Left colon (tissue), 2 donors: ENCODE measurements at places on chromosomes 1 and 21.

- peak; percentile 90 for DNase-seq
Measured at GRCh38 chr1:26417111-26417759, 6.6 kb downstream of the LIN28A start.

- no peak for DNase-seq
Measured at GRCh38 chr21:31730712-31731055, 1.2 kb downstream of the SCAF4 start.

- no peak for DNase-seq
Measured at GRCh38 chr1:117783606-117784396, 145.6 kb downstream of the GDAP2 start.

DNA sequence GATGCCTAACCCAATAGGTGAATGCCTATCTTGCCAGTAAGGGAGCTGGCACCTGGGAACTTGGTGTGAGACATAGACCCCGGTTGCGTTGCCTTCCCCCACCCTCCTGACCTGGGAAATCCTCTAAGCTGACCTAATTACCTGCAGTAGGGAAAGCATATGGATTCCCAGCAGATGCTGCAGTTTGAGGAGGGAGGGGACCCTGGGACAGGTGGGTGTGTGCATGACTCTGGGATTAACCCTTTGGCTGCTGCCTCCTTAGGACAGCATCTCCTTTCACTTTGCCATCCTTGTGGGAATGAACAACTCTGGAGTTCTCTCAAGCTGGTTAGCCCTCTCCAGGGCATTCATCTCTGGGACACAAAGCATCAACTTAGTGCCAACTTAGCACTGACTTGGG is 16.4 kb upstream of the NFASC start:
- no peak for DNase-seq
